ENCODE measurements at places on chromosomes 3 and 15.

- DNase-seq = no peak
Measured at GRCh38 chr3:181326637-181327223, 337.2 kb upstream of the DNAJC19 start.

DNA sequence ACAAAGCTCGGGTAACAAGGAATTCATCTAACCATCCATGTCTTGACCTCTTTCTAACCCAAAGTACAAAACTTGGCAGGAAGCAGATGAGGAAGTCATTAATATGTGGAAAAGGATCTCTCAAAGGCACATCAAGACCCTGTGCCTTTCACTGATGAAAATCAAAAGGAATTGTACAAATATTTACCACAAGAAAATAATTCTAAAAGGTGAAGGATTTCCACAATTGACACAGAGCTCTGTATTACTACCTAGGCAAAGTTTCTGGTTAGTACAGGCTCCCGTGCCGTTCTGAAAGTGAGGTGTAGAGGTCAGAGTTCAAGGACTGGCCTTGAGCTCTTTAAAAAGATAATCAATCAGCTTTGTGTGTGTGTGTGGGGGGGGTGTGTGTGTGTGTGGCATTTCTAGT, 239.7 kb upstream of the ICE2 start:
- DNase-seq = no peak

DNA sequence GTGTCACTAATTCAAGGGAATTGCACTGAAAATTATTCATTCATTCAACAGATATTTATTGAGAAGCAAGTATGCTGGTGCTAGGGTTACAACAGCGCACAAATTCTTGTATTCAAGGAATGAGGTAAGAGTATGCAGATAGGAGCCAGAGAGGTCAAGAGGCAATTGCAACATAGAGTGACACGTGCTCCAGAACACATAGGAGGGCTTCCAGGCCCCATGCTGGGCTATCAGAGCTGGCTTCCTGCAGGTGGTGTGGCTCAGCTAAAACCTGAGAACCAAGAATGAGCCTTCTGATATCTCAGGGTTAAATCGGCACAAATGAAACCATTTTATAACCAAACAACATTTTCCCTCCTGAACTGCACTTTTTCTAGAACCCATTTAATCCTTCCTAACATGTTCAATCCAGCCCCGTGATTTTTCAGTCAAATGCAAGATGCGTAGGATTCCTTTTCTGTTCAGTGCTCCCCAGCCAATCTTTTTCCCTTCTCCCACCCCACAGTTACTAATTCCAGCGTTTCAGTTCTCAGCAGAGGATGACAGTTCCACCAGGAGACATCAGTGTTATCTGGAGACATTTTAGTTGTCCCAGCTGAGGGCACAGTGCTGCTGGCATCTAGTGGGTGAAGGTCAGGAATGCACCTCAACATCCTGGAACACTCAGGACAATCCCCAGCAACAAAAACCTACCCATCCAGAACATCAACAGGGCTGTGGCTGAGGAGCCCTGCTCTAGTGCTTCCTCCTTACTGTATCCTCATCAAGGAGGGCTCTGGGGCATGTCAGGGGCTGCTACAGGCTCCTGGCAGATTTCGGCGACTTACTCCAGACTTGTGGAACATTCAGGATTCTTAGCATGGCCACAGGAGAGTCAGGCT, 13.1 kb downstream of the CCR5AS start:
- no peak for DNase-seq

- no peak for DNase-seq
Measured at GRCh38 chr3:194671511-194671899, 486 bp downstream of the LSG1 start.

GRCh38 chr3:65927576-65927975, 111.1 kb downstream of the MAGI1 start:
- no peak for DNase-seq

GRCh38 chr3:128610451-128611070, 40.1 kb downstream of the RPN1 start:
- DNase-seq = no peak

DNA sequence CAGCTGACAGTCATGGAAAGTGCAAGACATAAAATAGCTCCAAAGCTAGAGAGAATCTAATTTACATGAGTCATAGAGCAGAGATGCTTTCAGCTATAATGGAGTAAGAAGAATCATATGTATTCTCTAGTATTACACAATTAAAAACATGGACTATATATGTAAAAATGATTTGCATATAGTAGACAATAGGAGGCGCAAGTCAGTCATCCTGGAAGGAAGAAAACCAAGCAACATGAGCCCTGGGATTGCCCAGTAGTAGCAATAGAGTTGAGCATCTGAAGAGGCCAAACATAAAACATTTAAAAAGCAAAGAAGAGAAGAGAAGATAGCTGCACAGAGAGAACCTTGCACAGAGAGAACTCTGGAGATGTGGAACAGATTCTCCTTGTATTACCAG, 455.0 kb downstream of the EPHA3 start:
- DNase-seq = no peak

DNA sequence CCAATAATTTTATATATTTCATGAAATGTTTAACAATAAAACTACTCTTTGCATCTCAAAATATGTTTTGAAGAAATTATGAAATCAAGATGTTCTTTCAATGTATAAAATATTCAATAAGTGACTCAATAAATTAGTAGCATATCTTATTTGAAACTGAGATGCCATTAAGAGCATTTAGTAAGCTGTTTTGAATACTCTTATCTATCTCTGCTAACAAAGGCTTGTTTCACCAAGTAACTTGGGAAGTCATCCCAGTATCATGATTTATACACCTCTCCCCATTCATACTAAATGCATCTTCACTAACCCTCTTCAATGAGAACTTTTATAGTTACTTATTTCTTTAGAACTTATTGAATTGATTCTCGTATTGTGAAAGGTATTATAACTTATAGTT, 43.1 kb downstream of the TNIK start:
- DNase-seq = no peak

DNA sequence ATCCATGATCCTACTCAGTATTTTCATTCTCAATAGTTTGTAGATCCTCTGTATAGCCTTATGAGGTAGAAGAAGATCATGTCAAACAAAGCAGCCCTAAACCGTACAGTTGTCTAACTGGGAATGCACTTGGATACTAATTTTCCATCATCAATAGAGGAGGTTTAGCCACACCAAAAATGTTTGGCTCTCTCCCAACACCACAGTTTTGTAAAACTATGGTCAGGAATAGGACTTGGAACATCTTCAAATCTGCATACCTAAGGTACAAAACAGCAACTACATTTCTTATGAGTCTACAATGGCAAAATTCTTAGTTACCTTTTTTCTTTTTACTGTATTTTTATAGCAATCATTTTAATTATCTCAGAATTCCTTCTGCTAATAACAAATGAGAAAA, 1001.6 kb downstream of the ROBO2 start:
- DNase-seq = no peak

DNA sequence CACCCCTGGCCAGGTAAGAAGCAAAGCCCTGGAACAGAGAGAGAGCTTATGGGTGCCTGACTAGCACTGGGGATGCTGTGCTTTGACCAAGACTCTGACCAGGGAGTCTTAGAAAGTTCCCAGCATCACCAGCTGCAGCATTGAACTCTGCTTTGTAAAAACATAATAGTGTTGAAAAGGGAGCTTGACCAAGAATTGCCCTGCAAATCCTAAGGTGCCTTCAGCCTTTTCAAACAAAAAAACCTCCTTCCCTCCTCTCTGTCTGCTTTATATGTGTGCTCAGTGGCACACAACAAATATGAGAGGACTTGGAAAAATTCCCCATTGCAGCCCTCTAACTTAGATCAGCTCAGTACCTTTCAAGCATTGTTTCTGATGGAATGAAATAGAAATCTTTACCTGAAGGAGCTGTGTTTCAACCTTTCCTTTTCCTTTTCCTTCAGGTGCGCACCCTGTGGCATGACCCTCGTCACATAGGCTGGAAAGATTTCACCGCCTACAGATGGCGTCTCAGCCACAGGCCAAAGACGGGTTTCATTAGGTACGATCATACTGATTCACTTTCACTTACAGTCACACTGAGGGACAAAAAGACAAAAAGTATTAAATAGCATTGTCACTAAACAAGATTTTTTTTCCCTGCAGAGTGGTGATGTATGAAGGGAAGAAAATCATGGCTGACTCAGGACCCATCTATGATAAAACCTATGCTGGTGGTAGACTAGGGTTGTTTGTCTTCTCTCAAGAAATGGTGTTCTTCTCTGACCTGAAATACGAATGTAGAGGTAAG, 13.0 kb downstream of the THBS1 start:
- DNase-seq = no peak

GRCh38 chr3:172151651-172152649, 112.6 kb downstream of the FNDC3B start:
- DNase-seq = no peak

DNA sequence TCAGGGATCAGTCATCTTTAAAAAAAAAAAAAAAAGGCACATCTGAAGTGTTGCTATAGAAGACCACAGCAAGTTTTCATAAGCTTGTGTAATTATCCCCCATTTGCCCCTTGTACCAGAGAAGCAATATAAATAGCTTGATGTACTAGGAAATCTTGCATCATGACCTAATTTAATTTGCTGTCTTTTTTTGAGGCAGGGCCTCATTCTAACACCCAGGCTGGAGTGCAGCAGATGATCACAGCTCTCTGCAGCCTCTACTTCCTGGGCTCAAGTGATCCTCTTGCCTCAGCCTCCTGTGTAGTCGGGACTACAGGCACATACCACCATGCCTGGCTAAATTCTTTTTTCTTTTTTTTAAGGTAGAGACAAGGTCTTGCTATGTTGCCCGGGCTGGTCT, 88.7 kb downstream of the ARIH1 start:
- no peak for DNase-seq

- no peak for DNase-seq
Measured at GRCh38 chr3:45187694-45188141, 38.4 kb downstream of the TMEM158 start.

DNA sequence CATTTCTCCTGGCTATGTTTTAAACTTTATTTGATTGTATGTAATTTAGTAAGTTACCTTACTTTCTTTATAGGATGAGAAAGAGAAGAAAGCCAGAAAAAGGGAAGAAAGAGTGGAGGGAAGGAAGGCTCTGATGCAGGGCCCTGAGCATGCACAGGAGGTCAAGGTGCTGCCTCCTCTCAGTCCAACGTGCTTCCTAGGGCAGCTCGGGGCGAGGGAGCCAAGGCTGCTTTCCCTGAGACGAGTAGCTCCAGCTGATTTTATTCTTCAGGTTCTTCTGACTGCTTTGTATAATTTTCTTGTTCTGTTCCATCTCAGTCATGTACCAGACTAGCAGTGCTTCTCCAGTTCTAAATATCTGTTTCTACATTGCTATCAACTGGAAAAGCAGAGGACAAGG, 3.4 kb downstream of the CORO2B start:
- no peak for DNase-seq

GRCh38 chr3:172305552-172305951, 142.7 kb downstream of the GHSR start:
- DNase-seq = no peak

DNA sequence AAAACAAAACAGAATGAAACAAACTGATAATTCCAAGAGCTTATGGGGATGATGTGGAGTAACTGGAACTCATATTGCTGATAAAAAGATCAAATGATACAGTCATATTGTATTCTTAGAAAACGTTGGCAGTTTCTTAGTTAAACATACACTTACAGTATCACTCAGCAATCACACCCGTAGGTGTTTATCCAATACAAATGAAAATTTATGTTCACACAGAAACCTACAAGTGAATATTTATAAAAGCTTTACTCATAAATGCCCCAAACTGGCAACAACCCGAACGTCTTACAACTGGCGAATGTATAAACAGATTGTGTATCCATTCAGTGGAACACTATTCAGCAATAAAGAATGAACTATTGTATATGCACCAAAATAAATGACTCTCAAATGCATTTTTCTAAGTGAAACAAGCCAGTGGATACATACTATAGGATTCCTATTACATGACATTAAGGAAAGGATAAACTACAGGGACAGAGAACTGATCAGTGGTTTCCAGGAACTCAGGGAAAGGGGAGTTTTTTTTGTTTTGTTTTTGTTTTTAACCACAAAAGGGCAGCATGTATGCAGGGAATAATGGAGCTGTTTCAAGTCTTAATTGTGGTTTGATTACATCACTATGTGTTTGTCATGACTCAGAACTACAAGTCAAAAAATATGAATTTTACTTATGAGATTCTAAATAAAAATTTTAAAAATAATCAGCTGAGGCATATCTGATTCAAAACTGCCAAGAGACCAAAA, 71.8 kb upstream of the NDUFB4 start:
- no peak for DNase-seq
